CD4-positive, alpha-beta T cell treated with Interleukin-6 for 4 hours (primary cell): ENCODE measurements at places on chromosomes 6 and 20.
A peak's percentile ranks its signal among the peaks of the same experiment; 100 is the strongest.

- peak; percentile 19 for DNase-seq
These were observed 39.3 kb downstream of the GTF2H5 start for GRCh38 chr6:158207422-158207788.

GRCh38 chr6:151679081-151679480, 128.4 kb upstream of the ESR1 start:
- no peak for DNase-seq

DNA sequence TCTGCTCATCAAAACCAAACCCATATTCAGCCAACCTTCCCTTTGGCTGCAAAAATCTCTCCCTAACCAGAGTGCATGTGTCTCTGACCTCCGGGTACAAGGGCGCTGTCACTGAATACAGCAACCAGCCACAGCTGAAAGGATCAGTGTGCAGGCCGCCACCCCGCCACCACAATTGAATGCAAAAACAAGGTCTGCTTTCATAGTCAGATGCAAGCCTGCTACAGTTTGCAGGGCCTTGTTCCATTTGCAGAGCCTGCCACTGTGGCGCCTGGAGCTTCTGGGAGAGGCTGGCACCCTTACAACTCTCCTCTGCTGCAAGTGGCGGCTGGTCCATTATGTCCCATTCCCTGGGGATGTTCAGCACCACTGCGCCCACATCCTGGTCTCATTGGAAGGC, 23.5 kb downstream of the MDGA1 start:
- DNase-seq, result no peak

- no peak for DNase-seq
These were observed 17.5 kb downstream of the STXBP5 start for GRCh38 chr6:147221739-147222138.
